H54 (cell line): ENCODE measurements at places on chromosomes 16 and 17.

DNA sequence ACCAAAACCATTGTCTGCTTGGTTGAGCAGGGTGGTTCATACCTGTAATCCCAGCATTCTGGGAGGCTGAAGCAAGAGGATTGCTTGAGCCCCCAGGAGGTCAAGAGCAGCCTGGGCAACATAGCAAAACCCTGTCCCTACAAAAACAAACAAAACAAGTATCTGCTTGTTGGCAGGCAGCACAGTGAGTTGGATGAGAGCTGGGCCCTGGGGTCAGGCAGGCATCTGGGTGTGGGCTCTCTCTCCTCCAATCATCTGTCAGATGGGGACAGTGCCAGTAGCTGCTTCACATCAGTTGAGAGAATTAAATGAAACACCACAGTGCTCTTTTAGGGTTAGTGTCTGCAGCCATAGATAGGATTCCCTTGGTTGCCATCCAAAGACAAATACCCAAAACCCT is 5.8 kb downstream of the ARMC7 start:
- no peak for DNase-seq

GRCh38 chr17:51064061-51064735 is 56.5 kb downstream of the SPAG9 start:
- no peak for DNase-seq

GRCh38 chr17:41917192-41917591 is 1.6 kb downstream of the ACLY start:
- DNase-seq: no peak

- no peak for DNase-seq
These were observed 20.8 kb downstream of the ATP6V0D1 start for GRCh38 chr16:67460168-67460567.

DNA sequence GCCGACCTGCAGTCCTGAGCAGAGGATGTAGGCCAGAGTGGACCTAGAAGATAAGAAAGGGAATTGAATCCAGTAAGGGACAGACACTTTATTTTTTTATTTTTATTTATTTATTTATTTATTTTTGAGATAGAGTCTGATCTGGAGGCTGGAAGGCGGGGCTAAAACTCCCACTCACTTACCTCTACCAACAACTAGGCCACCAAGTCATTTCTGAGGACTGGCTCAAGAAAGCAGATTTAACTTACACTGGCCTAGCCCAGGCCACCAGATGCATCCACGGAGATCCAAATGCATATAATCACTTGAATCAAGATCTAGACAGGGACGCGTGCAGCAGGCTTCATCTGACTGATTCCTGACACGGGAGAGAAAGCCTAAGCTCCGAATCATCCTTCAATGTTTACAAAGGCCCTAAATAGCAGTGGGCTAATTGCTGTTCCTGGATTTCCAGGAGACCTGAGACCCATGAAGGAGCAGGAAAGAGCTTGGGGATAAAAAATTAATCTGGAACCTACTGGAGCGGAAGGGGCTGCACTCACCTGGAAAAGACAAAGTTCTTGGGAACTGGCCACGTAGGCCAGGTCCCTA is 1.1 kb upstream of the ALOX12 start:
- DNase-seq: no peak

DNA sequence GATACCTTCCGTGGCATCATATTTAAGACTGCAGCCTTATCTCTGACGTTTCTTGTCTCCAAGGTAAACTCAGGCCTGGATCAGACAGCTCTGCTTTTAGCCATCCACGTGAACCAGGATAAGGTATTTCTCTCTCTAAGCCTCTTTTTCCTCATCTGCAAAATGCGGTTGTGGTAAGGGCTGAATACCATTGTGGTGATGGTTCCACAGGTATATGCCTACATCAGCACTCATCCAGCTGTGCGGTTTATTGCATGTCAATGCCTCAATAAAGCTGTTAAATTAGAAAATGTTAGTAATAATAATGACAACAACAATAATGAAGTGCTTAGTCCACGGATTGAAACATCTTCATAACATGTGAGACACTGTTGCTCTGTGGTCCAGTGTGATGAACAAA is 104.4 kb downstream of the GRIN2A start:
- no peak for DNase-seq

GRCh38 chr16:3096362-3096761 is 2.7 kb downstream of the ZSCAN10 start:
- DNase-seq: no peak

DNA sequence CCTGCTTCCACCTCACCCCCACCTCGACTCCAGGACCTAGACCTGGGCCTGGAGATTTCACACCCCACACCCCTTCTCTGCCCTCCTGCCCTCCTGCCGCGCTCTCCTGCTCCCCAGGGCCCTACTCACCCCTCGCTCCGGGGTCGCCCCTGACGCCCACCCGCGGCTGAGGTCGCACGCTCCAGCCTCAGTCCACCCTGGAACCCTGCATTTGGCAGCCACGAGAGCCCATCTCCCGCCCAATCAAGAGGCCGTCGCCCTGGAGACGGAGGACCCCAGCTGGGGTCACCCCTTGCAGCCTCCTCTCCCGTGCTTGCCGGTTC is 16.1 kb downstream of the TLE7 start:
- no peak for DNase-seq

DNA sequence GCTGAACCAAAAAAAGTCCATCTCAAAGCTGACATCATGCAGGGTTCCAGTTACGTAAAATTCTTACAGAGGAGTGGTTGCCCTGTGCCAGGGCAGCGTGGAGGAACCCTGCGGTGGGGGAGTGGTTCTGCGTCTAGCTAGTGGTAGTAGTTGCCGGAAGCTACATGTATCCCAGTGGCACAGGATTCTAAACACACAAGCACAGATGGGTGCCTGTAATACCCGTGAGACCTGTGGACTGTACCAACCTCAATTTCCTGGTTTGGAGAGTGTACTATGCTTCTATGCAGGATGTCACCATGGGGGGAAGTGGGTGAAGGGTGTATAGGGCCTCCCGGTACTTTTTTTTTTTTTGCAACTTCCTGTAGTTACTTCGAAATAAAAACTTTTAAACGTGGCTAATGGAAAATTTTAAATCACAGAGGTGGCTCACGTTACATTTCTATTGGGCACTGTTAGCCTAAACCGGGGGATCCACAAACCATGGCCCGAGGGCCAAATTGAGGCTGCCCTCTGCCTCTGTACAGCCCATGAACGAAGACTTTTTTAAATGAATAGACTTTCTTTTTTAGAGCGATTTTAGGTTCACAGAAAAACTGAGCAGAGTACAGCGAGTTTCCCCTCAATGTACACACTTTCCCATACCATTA is 38.5 kb downstream of the TBC1D16 start:
- DNase-seq: no peak

DNA sequence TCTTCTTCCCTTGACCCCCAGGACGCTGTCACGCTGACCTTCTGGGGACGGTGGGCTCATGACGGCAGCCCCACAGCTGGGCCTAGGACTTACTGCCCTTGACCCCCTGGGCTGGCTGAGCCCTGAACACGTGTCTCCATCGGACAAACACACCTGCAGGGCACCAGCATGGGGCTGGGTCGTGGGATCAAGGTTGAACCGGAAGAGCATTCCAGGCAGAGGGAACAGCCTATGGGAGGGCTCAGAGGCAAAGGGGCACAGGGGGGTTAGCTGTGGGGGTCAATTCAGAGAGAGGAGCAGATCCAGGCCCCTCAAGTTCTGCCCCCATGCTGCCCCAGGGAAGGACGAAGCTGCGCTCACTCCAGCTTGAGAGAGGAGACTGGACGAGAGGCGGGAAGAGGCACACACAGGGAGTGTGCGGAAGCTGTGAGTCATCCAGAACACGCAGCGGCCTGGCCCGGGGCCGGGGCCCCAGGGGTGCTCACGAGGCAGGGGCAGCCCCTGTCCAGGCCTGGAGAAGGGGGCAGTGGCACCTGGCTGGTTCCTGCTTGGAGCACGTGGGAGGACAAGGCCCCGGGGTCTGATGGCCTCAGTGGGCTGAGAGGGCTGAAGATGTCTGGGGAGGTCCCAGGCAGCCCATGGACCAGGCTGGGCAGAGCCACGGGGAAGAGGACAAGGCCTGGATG is 9.9 kb downstream of the SSTR5 start:
- no peak for DNase-seq

DNA sequence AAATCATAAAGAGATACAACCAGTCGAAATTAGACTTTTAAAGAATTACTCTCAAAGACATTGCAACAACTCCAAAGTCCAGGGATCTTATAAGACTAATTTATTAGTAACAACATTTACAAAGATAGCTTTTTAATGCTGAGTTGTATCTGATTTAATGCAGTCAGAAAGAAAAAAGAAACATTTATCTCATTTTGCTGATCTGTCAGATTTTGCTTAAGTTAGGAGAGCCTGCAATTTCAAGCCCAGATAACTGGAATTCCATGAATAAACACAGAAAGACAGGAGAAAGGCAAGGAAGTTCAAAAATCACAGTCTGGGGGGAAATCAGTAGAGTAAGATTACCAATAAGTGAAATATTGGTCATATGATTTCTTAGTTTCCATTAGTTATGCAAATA is 22.9 kb downstream of the SLFN11 start:
- no peak for DNase-seq

GRCh38 chr17:74085434-74085833 is 118.0 kb upstream of the RPL38 start:
- DNase-seq: no peak

DNA sequence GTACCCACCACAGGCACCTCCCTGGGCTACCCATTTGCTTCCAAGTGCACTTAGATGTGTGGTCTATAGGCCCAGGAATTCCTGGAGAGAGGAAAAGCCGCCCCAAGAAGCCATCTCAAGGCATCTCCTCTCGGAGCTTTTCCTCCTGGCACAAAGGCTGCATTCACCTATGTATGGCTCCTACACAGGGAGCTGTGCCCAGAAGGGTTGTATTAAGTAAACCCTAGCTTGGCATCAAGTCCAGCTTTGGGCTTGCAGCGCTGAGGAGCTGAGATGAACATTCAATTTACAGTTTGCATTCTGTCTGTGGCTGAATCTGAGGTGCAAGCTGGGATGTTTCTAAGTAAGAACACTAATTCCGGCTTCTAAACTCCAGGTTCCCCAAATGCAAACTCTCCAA is 81.3 kb downstream of the CDYL2 start:
- DNase-seq: no peak

GRCh38 chr17:41534899-41535546 is 6.9 kb upstream of the KRT19 start:
- DNase-seq: no peak

- DNase-seq: no peak
These were observed 187.6 kb downstream of the RGS9 start for GRCh38 chr17:65324611-65325342.

DNA sequence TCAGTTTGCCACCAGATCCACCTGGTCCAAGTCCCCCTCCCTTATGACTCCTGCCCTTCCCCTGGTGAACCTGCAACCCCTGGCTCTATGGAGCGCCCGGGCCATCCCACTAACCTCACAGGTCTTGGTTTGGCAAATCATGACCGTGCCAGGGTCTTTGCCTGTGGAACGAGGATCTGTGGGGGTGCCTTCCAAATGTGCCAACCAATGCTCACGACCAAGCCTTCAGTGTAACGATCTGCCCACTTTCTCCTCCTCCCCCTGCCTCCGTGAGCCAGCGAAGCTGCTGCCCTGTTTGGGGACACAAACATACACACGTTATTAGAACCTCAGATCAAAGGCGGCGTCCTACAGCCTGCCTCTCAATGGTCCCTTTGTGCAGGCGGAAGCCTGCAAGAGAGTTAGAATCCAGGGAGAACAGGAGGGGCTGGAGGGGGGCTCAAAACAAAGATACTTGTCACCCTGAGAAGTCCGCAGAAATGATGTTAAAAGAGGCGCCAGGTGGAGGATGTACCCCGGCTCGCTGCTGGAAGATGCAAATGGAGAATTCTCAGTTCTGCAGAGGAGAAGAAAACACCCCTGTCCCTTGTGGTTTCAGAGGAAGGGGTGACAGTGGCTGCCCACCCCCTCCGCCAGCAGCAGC is 9.0 kb upstream of the NKD1 start:
- DNase-seq: no peak

GRCh38 chr16:48136547-48137360 is 19.0 kb downstream of the ABCC12 start:
- no peak for DNase-seq

- no peak for DNase-seq
These were observed 31.3 kb upstream of the ABCC3 start for GRCh38 chr17:50603340-50603739.

GRCh38 chr16:4323071-4323844 is 7.4 kb downstream of the GLIS2 start:
- no peak for DNase-seq

GRCh38 chr17:82960419-82961271 is 118.8 kb upstream of the METRNL start:
- no peak for DNase-seq
